Kidney (tissue), 22 donors: ENCODE measurements at places on chromosomes 13 and 19. TPM values are rescaled to one million over a fixed set of nuclear protein-coding genes. Genes with fewer than 3 reads are reported as not detected.

KLK14 gene
- 0.22 TPM for total RNA-seq

C19orf38 gene
- 3.3 TPM for total RNA-seq

DNA sequence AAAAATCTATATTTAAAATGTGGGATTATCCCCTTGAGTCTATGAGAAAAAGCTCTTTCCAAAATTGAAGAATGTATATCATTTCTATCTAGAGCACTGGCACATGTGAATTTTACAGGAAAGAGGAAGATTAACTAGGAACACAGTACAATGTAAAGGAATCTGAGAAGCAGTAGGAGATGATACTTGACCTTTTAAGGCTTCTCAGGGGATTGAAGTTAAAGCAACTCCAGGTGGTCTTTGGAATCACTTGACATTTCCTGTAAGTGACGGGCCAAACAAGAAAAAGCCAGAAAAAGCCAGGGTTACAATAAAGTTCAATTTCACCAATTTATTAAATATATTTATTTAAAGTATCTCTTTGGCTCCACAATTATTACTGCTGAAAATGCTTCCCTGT, 1373.9 kb downstream of the OLFM4 start:
- no peak for DNase-seq

MYO16 gene
- 0.22 TPM for total RNA-seq

DNA sequence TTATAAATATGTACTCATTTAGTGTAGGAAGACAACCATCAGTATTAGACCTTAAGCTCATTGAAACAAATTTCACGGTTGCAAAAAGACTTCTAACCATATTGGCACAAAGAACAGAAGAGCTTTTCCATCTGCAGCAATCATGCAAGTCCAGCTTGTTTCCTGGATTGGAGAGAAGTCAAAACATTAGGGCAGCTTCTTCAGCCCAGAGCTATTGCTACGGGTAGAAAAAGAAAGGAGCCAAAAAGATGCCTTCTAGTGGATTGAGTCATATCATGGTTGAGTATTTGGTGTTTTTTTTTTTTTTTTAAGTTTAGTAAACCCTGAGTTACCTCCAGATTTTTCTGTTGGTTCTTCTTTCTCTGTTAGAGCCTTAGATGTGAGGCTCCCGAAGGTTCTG, 99.8 kb downstream of the WDFY2 start:
- no peak for DNase-seq

SELENOV gene
- total RNA-seq, result not detected

TNFRSF19 gene
- 14.7 TPM for total RNA-seq

DNA sequence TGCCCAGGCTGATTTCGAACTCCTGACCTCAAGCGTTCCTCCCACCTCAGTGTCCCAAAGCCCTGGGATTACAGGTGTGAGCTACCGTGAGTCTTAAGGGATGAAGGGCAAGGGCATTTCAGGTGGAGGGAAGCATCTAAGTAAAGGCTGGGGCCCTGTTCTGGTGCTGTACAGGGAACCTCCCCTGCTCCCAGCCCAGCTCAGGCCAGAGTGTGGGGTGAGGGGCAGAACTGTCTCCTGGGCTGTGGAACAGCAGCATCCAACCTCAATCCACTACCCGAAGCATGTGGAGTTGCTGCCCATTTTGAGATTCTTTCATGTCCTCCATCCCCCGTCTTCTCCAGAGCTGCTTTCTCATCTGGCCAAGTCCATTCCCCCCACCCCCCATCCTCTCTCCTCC, 105.3 kb downstream of the SIPA1L3 start:
- DNase-seq, result no peak

DNA sequence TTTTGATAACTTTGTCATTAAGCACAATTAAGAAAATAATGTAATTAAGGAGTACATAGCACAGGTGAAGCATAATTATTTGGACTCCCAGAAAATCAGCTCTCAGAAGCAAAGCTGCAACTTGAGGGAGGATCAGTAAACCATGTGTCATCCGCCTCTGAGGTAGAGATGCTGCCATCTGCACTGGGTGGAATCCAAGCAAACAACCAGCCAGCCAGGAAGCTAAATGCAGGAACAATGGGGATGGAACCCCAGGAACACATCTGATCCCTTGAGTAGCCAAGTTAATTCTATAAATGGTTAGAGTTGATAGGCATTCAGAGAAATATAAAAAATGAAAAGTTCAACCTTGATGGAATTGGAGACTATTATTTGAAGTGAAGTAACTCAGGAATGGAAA, 520.2 kb downstream of the RFC3 start:
- no peak for DNase-seq

- no peak for DNase-seq
Measured at GRCh38 chr13:70604448-70604847, 496.2 kb upstream of the KLHL1 start.

GRCh38 chr19:45153339-45154063, 7.3 kb downstream of the NKPD1 start:
- peak; percentile 60 for DNase-seq

DNA sequence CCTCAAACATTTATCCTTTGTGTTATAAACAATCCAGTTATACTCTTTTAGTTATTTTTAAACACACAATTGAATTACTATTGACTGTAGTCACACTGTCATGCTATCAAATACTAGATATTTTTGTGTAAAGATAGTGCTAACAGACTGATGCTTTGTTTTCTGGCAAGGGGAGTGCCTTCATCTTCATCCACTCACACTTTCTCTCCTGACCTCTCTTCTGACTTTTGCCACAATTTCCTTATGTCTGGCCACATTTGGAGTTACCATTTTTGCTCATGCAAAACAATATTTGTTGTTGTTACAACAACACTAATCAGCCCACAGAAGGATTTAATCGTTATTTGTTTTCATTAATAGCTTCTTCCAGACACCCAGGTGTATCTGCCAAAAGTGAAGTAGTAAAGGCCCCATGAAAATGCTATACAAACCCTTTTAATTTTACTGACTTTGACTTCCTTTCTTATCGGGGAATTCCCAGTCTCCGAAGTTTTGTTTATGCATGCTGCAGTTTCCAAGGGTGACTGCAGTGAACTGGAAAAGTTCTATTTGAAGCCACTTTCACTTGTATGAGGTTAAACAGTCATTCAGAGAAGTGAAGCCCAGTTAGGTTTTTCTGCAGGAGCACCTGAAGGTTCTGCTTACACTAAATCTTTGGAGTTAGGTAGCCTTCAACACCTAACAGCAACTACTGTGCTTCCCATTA, 66.1 kb upstream of the FRY start:
- peak; percentile 30 for DNase-seq

SIGLEC12 gene
- 0.66 TPM for total RNA-seq

GRCh38 chr19:29886586-29886985, 55.5 kb upstream of the URI1 start:
- DNase-seq, result peak; percentile 34

DNA sequence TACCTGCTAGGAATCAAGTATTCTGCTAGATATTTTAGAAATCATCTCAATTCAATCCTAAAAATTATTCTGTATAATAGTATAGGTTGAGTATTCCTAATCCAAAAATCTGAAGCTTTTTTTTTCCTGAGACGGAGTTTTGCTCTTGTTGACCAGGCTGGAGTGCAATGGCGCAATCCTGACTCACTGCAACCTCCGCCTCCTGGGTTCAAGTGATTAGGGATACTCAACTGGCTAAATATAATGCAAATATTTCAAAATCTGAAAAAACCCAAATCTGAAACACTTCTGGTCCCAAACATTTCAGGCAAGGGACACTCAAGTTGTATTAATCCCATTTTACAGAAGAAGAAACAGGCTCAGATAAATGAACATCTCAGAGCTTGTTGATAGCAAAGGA, 17.2 kb upstream of the USPL1 start:
- no peak for DNase-seq

DNA sequence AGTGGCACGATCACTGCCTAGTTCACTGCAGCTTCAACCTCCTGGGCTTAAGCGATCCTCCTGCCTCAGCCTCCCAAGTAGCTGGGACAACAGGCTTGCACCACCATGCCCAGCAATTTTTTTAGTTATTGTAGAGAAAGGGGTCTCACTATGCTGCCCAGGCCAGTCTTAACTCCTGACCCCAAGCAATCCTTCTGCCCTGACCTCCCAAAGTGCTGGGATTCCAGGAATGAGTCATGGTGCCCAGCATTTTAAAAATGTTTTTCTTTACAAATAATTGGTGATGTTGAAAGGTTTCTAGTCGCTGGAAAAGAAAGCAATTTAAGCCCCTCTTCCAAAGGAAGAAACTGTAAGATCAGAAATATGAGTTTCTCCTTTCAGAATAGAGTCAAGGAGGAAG, 19.4 kb downstream of the DYRK1B start:
- DNase-seq, result no peak

DNA sequence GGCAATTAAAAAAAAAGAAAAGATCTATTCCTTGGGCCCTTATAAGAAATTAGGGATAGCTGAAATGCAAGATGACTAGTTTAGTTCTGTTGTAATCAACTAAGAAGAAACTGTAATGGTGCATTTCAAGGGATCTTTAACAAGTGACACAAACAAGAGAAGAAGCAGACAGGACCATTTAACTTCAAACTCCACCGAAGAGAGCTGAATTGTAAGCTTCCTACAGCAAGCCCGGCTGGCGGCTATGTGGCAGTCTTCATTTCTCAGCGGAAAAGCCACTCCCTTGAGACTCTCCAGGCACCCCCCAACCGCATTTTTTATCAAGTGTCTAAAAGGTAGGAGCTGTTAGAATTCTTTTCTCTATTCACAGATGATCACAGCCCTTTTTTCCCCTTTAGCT, 305.2 kb upstream of the ZNF507 start:
- DNase-seq, result no peak

GRCh38 chr13:76440568-76440967, 445.6 kb downstream of the KCTD12 start:
- DNase-seq, result no peak

ATP8B3 gene
- total RNA-seq, result 3.6 TPM

DNA sequence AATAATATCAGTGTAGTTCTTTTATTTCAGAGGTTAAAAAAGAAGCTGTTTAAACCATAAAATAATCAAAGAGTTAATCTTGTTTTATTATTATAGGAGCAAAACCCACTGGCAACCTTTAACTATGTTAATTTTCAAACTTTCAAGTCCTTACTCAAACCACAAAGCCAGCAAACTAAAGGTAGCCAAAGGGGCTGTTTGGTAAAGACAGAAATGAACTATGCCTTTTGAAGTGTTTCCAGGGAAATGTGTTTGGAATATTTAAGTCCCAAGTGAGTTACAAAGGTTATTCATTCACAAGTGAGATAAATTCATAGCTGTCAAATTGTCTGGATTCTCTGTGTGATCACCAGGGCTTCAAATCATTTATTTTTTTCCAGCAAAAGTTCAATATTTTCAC, 264.7 kb downstream of the MZT1 start:
- DNase-seq, result no peak

DNA sequence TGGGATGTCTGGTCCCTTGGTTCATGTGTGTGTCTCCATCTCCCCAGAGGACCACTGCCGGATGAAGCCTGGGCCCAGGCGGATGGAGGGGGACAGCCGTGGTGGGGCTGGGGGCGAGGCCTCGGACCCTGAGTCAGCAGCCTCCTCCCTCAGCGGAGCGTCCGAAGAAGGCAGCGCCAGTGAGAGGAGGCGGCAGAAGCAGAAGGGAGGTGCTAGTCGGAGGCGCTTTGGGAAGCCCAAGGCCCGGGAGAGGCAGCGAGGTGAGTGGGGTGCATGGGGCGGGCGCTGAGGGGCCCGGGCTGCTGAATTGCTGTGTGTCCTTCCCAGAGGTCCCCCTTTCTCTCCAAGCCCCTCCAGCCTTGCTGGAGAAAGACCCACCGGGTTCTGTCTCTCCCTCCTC, 3.2 kb downstream of the CCDC106 start:
- no peak for DNase-seq

GRCh38 chr13:35906636-35907035, 224.5 kb downstream of the DCLK1 start:
- no peak for DNase-seq

DNA sequence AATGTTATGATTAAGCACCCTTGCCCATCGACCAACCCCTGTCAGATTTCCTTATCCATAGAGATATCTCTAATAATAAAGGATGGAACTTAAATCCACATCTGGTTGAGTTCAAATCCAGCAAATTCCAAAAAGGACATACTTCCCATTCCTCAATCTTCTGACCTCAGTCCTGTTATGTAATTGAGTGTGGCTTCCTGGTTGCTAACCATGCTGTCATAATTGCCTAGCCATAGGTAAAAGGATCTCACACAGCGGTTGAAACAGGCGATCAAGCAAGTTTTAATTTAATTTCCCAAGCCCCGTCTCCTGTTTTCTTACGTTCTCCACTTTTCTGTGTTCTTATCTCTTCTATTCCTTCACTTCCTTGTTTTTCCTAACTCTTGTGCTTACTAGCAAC, 550.3 kb downstream of the GPC6 start:
- DNase-seq, result no peak

- no peak for DNase-seq
Measured at GRCh38 chr13:38417727-38418126, 68.1 kb downstream of the UFM1 start.

DNA sequence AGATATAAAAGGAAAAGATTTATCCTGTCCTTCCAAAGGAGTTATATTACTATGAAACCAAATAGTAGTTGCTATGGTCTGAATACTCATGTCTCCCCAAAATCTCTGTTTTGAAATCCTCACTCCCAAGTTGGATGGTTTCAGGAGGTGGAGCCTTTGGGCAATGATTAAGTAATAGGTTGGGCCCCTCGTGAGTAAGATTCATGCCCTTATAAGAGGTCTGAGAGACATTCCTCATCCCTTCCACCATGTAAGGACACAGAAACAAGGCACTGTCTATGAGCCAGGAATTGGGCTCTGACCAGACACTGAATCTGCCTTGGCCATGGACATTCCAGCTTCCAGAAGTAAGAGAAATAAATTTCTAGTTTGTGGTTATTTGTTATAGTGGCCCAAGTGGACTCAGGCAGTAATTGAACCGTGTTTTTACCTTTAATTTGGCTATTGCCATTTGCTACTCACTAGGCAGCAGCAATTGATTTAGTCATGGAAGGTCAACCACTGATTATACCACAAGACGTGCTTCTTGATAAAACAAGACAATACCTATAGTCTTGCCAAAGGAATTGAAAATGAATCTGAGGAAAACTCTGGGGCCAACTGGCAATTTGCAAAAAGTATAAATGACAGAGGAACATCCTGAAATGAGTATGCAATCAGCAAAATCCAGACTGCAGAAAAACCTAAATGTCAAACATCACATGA, 717.4 kb upstream of the SPRY2 start:
- DNase-seq, result no peak
